ENCODE measurements at places on chromosomes 11 and 22. TPM values are rescaled to one million over a fixed set of nuclear protein-coding genes. Genes with fewer than 3 reads are reported as not detected.

Gene CCDC81
- polyA plus RNA-seq, result 1.3 TPM

Gene MOGAT2
- polyA plus RNA-seq, result 1.3 TPM

Gene DDX10
- 94.6 TPM for polyA plus RNA-seq

Gene SMIM35
- polyA plus RNA-seq, result 0.07 TPM

Gene GTSE1
- 17.3 TPM for polyA plus RNA-seq

- DNase-seq, result no peak
These were observed 10.0 kb upstream of the RRM1 start for GRCh38 chr11:4084406-4085125.

DNA sequence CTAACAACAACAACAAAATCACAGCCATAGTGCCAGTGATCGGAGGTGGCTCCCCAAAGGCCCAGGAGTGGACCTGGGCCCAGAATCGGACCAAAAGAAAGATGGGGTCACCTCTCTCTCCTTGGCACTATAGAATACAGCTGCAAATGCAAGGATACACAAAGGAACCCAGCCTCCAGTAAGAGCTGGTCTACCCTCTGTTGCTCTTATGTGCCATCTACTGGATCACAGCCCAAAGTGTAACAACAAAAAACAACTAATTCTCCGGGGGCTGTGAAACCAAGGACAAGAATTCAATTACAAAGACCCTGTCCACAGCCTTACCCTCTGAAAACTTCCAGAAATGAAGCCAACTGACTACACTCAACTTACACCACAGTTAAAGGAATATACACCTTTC, 21.6 kb downstream of the OR8G5 start:
- no peak for DNase-seq

- DNase-seq, result no peak
These were observed 53.1 kb downstream of the GGTLC2 start for GRCh38 chr22:22697377-22698117.
